ENCODE measurements at places on chromosomes 16 and 17.

DNA sequence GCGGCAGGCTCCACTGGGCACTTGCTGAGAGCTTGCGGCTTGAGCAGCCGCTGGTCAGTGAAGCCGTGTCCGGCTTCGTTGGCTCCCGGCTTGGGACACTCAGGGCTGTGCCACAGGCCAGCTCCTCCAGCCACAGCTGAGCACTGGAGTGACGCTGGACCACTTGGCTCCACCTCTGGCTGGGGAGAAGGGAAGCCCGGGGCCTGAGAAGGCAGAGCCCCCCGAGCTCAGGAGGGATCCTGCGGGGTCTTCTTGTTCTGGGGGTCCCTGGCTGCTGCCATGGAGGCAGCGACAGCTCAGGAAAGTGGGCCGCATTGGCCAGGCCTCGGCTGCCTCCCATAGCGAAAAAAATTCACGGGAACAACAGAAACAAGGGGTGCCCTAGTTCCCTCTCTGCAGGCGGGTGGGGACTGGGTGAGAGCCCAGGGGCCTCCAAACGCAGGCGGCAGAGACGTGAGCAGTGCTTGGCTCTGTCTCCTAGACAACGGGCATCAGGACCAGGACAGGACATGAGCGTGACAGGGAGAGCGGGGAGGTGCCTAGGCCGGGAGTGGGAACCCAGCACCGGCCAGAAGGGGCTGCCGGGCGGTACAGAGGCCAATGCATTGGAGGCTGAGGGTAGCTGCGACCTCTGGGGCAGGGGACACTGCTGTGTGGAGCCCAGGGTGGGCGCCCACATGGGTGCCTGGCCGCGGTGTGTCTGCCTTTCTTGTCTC is 37.7 kb downstream of the SLC7A5 start:
- DNase-seq = no peak

DNA sequence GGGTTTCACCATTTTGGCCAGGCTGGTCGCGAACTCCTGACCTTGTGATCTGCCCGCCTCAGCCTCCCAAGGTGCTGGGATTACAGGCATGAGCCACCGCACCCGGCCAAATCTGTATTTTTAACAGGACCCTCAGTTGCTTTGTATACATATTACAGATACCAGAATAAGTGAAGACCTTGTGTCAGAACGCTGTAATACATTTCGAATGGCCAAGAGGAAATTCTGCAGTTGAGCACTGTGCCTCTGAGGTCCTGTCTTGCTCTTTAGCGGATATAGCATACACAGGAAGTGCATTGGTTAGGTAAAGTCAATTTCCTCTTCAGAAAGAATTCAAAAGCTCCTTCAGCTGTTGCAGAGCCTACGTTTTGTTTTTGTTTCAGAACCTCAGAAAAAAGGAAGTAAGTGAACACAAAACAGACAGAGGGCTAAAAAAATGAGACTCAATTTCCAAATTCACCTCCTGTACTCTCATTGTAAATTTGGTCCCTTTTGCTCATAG is 15.7 kb downstream of the CRLF3 start:
- DNase-seq = no peak

DNA sequence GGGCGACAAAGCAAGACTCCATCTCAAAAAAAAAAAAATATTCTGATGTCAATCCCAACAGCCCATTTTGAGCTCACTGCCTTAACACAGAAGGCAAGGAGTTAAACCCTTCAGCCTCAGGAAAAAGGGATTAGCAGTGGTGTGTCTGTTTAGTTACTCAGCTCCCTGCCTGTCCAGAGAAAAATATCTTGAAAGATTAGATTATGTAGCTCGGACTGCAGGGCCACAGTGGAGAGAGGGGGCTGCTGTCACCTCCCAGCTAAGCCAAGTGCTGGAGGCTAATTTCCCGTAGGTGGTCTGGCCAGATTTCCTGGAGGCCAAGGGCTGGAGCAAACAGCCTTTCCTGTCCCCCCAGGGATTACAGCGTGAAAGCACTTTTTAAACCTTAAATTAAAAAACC is 50.3 kb downstream of the C16orf95 start:
- DNase-seq = no peak

GRCh38 chr16:22372882-22373661 is 1.3 kb downstream of the CDR2 start:
- no peak for DNase-seq

DNA sequence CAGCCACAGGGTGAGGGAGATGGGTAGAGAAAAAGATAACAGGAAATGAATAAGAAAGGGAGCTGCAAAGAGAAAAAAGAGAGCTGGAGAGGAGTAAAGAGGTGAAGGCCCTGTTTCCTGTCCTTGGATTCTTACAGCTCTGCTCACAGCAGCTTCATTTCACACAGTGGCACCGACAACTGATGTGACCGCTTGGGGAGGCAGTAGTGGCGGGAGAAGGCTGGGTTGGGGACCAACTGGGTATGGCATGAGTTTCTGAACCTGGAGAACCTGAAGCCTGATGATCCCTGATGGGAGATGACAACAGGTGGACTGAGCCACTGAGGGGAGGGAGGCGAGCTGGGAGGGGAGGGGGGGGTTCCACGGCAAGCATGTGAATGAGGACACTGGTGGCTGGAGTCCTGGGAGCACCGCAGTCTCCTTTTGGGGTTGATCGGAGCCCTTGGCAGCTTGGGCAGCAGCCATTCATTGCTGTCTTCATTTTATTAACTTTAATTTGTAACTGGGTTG is 34.3 kb upstream of the TOB1 start:
- DNase-seq = no peak

DNA sequence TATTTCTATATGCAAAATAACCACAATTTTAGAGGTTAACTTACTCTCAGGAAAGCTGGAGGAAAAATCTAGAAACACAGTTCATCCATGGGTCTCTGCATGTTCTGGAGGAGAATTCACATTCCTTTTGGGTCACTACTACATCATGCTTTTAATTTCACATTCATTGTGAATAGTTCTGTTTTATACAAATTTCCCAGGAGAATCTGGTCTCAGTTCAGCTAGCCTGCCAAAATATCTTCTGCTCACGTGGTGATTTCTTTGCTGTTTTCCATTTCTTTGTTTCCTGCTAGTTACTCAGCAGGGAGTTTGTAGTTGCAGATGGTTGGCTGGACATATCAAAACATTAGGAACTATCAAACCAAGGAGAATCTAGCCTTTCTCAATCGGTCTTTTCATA is at the start of gene ABCA9:
Gene ABCA9 (minus strand): TSS at position 106 of the 400 bp plus-strand sequence. CDS start 9,801 bp downstream, outside the sequence.
- no peak for DNase-seq

DNA sequence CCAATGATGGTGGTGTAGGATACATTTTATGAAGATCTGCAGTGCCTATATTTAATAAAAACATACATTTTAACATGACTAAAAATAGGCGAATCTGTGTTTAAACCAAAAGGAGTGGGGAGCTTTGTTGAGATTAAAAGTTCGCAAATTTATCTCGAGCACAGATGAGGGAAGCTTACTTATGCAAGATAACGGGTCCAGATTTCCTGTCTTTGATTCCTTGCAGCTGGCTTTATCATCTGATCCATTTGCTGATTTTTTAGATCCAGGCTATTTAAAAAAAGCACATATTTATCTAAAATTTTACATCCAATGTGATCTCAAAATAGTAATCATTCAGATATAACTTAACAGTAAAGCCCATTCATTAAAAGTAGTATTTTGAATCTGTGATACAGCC is 57.0 kb upstream of the INTS2 start:
- no peak for DNase-seq

GRCh38 chr16:67163999-67164558 is 466 bp upstream of the HSF4 start:
- no peak for DNase-seq

DNA sequence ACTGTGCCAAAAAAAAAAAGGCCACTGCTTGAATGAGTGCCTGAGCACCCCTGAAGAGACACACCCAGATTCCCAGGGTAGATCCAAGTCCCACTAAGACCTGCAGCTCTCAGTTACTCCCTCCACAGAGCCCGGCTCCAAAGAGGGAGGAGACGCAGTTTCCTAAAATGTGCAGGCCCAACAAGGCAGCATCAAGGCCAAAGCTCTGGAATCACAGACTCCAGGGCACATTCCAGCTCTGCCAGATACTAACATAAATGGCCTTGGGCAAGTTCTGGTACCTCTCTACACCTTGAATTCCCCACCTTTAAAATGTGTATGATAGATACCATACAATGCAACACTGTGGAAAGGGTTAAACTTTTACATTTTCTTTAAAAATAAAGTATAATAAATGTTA is 57.0 kb downstream of the GAS7 start:
- DNase-seq = no peak

DNA sequence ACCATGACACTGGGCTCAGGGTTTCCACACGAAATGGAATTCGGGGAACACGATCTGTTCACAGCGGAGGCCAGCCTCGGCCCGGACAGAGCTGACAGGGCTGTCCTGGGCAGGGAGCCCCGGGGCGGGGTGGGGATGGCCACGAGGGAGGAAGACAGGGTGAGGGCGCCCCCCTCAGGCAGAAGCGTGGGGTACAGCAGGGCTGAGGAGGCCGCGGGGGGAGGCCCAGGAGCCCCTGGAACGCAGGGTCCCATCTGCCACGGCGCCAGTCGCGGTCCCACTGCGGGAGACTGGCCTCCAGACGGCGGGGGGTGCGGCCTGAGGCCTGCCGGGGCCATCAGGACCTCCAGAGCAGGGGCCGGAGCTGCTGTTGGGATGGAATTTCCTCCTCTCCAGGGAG is 75.9 kb downstream of the LMF1 start:
- no peak for DNase-seq

- no peak for DNase-seq
Observed at GRCh38 chr17:64067657-64068056, 47.2 kb upstream of the ICAM2 start.

DNA sequence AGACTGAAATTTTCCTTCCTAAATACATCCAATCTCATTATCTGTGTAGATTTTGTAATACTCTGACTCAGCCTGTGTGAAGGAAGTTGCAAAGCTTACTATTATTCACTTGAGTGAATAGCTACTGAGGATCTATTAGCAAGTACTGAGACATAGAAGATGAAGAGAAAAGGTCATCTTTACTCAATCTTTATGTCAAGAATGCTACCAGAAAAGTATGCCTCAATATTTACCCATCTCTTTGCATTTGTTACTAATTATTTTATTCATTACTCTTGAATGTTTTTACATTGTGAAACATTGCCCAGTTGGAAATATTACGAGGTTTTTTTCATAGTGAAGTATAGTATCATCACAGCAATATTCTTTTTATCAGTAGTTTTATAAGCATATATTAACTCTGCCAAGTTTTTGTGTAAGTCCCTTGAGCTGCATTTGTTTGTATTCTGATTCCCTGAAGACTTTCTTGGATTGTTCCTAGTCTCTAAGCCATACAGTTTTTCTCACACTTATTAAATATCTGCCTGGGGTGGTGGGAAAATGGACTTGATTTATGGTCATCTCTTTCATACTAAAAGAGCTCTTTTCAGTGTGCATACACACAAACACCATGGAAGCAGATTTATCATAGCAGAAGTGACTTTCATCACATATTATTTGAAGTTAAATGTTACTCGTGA is 110.4 kb downstream of the MRTFB start:
- DNase-seq = no peak

DNA sequence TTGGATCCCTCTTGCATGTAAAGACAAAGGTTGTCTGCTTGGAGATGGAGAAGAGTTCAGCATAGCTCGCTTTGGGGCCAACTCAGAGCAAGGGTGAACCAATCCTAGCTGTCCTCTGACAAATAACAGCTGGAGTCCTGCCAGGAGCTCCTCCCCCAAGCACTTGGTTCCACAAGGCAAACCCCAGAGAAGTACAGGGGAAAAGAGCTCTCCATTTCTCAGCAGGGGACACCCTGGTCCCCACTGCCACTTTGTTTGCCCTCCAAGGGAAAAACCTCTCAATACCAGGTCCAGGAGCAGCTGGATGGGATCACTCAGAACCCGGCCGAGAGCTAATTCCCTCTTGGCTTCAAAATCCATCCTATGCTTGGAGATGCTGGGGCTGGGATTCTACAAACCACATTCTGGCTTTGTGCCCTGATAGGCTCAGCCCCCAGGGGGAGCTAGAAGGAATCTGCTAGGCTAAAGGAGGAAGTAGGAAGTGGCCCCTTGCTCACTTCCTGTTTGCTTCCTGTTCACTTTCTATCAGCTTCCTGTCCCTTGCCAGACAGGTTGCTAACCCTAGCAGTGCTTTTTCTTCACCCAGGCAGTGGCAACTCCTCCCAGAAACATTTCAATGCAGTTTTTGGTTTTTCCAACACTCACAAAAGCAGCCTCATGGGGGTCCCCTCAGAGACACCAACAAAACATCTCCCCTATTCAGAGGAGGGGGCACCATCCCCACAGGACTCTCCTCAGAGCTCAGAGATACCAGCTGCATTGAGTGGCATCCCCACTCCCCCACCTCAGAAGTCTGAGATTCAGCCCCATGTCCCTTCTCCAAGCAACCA is 30.7 kb downstream of the CDRT4 start:
- no peak for DNase-seq

DNA sequence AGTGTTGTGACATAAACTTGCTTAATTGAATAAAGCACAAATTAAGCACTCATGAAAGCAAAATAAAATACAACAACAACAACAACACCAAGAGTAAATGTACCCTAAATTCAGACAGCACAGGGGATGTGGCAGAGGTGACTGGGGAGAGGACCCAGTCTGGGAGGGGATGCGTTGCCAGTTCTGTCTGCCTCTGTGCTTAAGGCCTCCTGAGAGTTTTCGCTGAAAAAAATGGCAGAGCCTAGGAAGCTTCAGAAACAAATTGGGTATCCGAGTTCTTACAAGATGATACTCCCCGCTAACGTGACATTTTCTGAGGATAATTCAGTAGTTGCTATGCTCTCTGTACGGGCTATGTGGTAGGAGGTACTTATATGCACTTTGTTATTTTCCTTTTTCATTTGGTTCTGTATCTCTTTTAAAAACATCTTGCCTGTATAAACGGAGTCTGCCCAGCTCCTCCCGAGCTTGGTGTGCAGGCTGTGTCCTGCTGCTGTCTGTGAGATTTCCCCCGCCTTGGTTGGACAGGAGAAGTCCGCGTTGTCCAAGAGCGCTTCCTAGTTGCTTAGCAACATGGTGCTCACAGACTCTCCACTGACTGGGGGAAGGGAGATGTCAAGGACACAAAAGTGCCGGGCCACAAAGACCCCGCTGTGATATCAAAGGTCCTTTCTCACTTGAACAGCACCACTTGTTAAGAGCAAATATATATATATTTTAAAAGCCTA is 134.2 kb upstream of the CPHXL start:
- DNase-seq = no peak

- DNase-seq = no peak
Observed at GRCh38 chr17:34451313-34451712, 88.3 kb upstream of the CCL1 start.

GRCh38 chr17:63685041-63685440 is 14.9 kb downstream of the LIMD2 start:
- DNase-seq = no peak

- DNase-seq = no peak
Observed at GRCh38 chr16:17424771-17425170, 46.0 kb downstream of the XYLT1 start.

GRCh38 chr16:88498576-88499208 is 45.6 kb downstream of the ZFPM1 start:
- DNase-seq = no peak

- DNase-seq = no peak
Observed at GRCh38 chr16:80938004-80938878, 68.4 kb downstream of the CMC2 start.

GRCh38 chr16:19415918-19416317 is 1.8 kb upstream of the TMC5 start:
- DNase-seq = no peak
